NCI-H2107 (cell line): ENCODE measurements at places on chromosomes 1 and 21.

- no peak for DNase-seq
These were observed 147.5 kb upstream of the SPATA6 start for GRCh38 chr1:48619539-48619938.

DNA sequence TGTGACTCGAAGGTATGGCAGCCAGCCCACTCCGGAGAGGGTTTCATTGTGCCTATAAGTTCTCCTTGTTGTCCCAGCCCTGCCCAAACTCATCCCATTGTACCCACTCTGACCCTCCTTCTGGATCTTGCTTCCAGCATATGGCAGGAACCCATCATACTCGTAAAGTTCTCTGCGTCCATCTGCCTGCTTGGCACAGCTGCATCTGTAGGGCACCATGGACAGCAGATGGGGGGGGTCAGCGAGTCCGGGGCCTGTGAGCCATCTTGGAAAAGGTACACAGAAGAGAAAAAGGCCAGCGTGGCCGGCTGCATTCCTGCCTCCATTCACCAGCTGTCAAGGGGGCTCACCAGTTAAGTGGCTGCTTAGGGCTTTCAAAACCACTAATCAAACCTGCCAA is 94.9 kb upstream of the IGSF21 start:
- no peak for DNase-seq

DNA sequence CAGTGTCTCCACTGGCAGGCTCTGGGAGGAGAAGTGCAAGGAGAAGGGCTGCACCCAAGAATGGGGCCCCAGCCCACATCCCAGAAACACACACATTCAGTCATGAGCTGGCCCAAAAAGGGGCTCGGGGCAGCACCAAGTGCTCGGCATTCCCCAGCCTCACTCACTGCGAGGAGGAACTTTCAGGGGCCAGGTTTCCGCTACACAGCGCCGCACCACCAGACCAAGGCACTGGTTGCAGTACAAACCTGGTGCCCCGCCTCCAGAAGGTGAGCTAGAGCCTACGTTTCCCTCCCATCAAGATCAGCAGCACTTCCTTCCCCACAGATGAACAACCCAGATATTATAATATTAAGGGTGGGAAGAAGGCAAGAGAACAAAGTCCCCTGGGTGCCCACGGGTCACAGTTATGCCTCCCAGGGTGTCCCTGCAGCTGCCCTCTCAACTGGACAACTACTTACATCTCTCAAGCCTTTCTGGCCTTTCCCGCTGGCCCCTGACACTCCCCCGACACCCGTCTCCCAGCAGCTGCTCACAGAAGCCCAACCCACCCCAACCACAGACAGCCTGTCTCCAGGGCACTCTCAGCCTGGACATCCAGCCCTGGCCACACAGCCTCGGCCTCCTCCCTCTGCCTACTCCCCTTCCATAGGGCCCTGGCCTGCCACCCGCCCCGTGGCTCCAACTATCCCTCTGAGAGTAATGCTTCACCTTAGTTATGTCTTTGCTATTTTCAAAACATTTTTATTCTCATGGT is 3.8 kb downstream of the PBXIP1 start:
- no peak for DNase-seq

GRCh38 chr1:204130981-204131892 is 20.6 kb downstream of the ETNK2 start:
- no peak for DNase-seq

GRCh38 chr1:235272851-235273250 is 55.1 kb downstream of the ARID4B start:
- DNase-seq: no peak

- no peak for DNase-seq
These were observed 12.2 kb downstream of the DNASE2B start for GRCh38 chr1:84410328-84411095.
